Fibroblast of skin of abdomen (primary cell): ENCODE measurements at places on chromosomes 1 and 21.

DNA sequence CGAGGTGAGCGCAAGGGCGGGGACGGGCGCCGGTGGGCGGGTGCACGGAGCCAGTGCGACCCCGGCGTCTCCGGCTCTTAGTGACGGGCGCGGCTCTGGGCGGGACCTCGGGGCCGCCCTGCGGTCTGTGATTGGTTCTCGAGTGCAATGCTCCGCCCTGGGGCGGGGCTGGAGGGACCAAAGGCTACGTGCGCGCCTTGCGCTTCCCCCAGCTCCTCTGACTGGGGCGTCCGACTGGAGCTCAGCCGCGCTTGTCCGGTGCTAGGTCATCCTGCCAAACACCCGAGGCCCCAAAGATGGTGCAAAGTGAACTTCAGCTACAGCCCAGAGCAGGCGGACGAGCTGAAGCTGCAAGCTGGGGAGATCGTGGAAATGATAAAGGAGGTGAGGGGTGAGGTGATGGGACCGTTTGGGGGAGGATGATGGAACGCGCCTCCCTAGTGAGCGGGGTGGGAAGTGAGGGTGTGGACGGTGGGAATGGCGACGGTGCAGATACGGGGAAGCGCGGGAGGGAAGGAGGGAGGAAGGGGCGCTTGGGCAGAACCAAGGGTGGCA lies 811 bp downstream of the SH3D21 start:
- DNase-seq: peak; percentile 92

GRCh38 chr21:46284733-46285132 lies 678 bp downstream of the MCM3AP start:
- no peak for DNase-seq

DNA sequence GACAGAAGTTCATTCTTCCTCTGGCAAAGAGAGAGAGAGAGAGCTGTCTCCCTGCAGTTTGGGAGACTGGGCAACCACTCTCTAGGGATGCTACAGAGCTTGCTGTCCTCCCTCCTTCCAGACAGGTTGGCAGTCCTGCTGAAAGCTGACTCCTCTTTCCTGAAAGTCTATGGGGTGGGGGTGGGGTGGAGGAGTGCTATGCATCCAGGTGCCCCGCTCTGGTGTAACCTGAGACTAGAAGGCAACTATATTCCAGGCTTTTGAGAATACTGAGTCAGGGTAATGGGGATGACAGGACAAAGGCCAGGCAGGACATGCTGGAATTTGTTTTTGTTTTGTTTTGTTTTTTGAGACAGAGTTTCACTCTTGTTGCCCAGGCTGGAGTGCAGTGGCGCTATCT lies 55.4 kb downstream of the OPTC start:
- no peak for DNase-seq

DNA sequence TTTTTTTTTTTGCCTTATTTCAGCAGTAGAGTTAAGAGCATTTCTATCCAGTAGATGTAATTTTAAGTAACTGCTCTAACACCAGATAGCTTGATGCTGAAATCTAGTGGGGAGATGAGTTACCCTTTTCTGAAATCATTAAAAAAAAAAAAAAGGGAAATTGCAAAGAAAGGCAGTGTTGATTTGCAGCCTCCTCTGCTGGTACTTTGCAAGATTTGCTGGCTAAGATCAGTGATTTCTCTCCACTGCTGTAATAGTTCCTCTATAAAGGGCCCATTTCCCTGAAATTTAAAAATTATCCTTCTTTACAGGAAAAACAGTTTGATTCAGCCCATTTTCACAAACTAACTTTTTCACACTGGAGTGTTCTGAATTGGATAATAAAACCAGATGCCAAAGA lies 120.6 kb downstream of the PTBP2 start:
- no peak for DNase-seq

DNA sequence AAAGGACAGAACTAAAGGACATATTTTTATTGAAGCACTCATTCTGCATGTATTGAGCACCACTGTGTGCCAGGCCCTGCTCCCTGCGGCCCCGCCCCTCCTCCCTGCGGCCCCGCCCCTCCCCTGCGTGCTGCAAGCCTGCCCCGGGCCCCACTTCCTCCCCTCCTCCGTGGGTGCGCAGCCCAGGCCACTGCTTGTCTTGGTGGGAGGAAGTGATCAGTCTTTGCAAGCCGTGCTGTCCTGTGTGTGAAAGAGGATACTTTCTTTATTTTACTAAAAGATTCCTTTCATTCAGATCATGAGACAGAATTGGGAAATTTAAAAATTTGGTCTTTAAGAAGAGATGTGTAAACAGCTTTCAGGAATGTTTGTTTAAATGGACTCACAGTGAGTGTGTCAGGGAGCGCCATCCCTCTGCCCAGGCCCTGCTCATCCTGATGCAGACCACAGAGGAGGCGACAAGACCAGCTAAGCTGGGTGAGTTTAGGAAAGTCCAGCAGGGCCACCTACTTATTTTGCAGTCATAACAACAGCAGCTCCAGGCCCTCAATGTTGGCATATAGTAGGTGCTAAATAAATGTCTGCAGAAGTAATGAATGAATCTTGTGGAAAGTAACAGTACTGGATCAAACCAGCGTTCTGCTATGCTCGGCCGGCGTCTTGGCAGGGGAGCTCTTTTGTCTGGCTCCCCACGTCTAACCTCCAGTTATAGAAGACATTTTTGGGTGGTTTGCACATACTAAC lies 88.3 kb upstream of the SELENON start:
- peak; percentile 37 for DNase-seq

DNA sequence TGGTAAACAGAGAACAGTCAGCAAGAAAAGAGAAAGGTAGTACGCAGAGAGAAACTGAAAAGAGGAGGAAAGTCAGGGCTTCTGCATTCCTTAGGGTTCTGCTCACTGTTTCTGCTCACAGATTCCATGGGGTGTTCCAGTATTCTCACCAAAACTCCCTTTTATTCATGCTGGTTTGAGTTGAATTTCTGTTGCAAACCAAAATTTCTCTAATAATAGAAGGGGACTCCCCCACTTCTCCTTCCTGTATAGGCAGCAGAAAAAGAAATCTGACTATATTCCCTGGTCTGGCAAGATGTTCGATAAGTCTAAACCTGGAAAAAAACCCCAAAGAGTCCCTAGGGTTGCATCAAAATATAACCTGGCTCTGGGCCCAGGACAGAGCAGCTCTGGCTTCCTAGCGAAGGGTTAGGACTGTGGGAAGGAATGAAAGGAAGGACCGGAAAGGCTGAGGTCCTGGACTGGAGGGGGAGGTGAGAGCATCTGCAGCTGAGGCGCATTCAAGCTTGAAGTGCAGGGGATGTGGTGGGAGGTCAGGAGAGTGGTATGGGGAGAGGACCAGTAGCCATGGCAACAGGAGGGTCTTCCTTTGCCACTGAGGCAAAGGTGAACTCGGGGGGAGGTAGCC lies 18.8 kb upstream of the RGS16 start:
- peak; percentile 60 for DNase-seq

DNA sequence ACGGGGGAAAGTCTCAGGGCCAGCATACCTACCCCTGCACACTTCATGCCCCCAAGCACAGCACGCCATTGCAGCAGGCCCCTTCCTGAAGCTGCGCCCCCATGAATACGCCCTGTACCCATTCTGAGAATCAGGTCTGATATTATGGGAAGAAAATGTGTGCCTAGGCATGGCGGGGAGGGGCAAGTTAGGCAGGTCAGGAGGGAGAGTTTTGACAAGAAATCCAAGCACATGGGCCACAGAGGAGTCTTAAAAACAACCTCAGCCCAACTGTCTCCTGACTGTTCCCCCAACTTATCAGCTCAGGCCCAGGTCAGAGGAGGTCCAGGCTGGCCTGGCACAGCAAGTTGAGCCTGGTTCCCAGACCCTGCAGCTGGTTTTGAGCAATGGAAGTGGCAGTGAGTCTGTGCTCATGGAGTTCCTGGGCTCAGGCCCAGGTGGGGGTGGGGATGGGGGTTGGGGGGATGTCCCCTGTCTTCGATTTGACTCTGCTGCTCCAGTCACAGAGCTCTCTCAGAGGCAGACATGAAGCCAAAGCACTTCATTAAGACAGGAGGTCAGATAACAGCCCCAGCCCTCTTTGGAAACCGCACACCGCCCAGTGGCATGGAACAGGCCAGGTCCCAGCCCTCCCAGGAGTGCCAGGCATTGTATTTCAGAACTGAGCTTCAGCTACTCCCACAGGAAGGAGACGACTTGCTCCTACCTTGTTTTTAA lies 20.6 kb upstream of the BCAR3 start:
- DNase-seq: no peak

GRCh38 chr1:247407180-247407616 lies 8.8 kb upstream of the NLRP3 start:
- DNase-seq: no peak

- DNase-seq: peak; percentile 63
Measured at GRCh38 chr1:162943622-162944021, 82.6 kb upstream of the CCDC190 start.

DNA sequence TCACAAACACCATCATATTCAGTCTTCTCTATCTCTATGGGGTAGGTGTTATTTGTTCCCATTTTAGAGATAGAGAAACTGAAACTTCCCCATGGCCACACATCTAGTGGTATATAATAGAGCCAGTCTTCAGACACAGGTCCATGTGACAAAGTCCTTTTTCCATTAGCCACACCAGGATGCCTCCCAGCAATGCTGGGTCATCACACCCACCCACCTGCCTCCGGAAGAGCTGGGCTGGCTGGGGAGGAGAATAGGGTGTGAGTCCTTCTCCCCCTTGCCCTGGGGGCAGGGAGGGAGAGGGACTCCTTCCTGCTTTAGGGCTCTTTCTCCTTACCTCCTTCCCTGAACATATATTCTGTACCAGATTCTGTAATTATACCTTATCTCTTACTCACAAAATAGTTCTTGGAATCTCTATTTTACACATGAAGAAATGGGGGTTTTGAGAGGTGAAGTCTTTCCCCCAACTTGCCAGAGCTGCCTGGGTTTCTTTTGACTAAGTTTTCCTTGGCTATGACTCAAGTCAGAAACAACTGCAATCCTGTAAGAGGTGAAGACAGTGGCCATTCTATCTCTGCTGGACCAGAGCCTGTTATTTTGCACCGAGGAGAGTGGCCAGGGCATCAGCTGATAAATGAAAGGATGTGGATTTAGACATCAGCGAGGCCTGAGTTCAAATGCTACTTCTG lies 30.0 kb downstream of the SOX13 start:
- no peak for DNase-seq

DNA sequence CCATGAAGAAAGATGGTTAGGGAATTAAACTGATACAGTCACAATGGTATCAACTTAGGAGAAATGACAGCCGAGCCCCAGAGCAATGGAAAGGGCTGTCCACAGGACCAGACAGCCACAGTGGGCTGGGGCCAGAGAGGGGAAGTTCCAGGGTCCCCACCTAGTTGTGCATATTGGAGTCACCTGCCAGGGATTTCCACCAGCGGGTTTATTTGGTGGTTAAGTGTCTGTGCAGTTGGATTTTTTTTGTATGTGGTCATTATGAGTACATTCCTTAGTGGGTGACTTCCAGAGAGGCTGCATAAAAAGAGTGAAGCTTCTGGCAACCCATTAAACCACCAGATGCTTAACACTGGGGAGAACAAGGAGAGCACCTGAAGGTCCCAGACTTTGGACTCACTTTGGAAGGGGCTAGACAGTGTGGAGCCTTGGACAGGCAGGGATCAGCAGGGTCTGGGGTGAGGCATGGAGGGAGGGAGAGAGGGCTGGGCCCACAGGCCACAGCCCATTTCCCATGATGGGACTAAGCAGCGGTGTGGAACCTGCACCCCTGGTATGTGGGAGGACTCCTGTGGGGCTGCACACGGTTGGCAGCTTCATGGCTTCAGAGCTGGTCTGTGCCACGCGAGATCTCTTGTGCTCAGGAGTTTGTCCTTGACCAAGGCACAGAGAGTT lies 7.8 kb upstream of the PTTG1IP start:
- DNase-seq: peak; percentile 76

DNA sequence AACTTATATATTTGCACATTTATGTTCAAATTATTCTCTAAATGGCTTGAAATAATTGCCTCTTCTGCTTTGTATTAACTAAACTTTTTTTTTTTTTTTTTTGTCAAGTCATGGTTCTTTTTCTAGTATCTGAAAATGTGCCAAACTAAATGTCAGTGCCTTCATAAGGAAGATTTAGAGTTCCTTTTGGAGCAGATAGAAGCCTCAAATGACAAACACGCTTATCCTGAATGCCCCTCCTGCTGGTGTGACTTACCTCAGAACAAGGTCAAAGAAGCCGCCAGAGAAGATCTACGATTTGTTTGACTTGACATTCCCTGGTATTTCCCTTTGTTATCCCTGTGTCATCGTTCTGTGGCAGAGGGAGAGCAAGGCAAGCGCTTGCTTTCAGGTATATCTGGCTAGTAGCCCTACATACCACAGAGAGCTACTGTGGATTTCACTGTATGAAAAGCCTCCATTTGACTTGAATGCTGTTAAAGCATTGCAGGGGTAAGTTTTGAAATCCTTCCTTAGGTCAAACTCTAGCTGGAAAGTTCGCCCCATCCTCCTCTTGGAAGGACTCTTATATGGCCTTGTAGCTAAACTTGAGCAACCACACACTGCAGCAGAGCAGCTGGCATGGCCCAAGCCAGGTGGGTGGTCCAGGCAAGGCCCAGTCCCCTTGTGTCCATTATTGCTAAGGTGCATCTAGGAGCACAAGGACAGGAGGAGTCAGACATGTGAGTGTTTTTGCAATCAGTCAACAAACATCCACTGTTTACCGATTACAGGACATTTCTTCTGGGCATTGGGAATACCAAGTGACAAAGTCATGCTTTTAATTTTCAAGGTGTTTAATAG lies 285.4 kb upstream of the USP25 start:
- peak; percentile 47 for DNase-seq

DNA sequence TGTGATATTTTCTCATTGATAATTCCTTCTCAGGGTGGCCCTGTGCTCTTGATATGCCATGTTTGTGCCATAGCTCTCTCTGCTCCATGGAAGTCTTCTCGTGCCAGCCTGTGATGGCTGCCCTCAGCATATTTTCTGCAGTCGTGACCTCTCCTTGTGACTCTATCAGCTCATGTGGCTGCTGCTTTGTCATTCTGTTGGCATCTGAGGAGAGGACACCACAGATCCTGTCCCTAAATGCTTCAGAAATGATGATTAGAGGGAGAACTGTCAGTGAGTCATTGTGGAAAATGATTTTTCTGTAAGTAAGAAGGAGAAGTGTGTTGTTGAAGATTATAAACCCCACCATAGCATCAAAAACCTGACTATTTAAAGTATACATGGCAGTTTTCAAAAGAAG lies 286.0 kb downstream of the ADGRL2 start:
- DNase-seq: peak; percentile 36

DNA sequence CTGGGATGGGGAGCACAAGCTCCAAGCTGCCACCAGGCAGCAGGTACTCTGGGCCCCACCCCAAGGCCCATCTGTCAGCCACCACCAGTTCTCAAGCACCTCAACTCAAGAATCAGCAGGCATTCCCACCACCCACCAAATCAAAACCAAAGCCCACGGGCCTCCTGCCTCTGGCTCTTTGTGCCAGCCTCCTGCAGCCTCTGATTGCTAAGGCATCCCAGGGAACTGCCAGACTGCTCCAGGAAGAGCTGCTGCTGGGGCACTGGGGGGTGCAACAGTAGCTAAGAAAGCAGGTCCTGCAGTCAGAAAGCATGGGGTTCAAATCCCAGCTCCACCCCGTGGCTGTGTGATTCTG lies 34.7 kb downstream of the CHD5 start:
- DNase-seq: no peak

GRCh38 chr1:158027508-158027907 lies 34.1 kb downstream of the KIRREL1 start:
- DNase-seq: no peak

GRCh38 chr1:193338194-193338593 lies 151.8 kb upstream of the B3GALT2 start:
- DNase-seq: peak; percentile 66
